ENCODE measurements at places on chromosomes 16 and 17.

DNA sequence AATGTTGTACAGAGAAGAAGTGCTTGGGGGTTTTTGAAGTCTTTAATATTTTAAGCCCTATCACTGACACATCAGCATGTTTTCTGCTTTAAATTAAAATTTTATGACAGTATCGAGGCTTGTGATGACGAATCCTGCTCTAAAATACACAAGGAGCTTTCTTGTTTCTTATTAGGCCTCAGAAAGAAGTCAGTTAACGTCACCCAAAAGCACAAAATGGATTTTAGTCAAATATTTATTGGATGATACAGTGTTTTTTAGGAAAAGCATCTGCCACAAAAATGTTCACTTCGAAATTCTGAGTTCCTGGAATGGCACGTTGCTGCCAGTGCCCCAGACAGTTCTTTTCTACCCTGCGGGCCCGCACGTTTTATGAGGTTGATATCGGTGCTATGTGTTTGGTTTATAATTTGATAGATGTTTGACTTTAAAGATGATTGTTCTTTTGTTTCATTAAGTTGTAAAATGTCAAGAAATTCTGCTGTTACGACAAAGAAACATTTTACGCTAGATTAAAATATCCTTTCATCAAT lies 57.8 kb downstream of the HLF start:
- DNase-seq: no peak

DNA sequence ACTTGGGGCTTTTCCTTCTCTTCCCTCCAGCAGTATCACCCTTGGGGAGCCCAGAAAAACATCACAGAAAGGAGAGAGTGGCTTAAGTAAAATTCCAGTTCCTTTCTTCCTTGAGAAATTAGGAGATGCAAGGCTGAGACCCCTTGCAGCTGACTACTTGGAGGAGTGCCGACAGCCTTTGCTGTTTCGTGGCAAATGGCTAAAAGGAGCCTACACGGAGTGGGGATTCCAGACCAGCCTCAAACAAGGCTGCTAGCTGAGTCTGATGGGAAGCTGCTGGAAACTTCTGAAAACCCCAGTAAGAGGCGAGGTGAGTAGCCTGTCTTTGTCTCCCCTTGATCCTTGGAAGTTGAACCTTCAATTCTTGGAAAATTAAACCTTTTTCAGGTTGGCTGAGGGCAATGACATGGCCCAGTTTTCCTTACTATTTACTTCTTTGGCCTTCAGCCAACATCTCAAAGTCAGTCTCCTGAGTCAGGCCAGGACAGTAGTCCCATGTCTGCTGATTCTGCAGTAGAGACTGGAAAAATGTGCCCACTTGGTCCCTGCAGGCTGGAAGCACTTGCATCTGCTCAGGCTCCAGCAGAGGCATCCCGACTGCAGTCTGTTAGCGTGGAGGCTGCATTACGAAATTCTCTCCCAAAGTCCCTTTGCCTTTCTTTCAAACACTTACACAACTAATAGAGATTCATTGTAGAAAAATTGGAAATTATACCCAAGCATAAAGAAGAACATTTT lies 23.4 kb downstream of the SMIM36 start:
- no peak for DNase-seq

- no peak for DNase-seq
Observed at GRCh38 chr16:57643147-57643874, 14.9 kb downstream of the ADGRG1 start.

DNA sequence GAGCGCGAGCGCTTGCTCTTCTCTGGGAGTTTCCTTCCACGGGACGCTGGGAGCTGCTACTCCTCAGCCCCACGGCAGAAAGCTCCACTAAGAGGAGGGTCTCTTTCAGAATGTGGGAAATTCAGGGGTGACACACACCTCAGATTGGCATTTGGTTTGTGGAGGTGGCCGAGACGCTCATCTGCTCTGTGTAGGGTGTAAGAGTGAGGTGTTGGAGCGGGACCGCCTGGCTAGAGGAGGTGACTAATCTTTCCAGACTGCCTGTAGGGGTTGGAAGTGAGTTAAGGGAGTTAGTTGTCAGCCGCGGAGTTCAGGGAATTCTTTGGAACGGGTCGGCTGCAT lies 735 bp downstream of the PSMD11 start:
- DNase-seq: peak; percentile 43

- no peak for DNase-seq
Observed at GRCh38 chr17:63675607-63676546, 24.0 kb downstream of the LIMD2 start.

DNA sequence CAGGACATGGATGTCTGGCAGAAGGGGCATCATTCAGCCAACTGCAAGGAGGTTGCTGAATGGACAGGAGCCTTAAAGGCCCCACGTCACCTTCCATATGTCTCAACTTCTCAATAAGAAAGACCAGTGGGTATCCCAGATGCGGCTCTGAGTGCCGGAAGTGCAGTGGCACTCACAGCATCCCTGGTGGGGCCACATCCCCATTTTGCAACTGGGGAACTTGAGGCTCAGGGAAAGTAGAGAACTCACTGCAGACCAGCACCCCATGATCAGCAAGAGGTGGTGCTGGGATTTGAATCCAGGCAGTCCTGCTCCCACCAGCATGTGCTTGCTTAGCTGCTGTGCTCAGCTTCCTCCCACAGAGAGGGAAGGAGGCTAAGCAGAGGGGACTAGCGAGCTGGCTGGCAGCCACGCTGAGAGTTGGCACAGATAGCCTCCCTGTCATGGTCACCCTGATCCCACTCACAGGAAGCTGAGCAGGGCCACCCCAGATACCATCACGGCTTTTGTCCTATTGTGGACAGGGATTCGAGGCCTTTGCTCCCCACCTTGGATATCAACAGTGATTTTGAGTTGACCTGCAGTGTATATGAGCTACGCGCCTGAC lies 294.2 kb upstream of the FOXF1 start:
- DNase-seq: no peak

DNA sequence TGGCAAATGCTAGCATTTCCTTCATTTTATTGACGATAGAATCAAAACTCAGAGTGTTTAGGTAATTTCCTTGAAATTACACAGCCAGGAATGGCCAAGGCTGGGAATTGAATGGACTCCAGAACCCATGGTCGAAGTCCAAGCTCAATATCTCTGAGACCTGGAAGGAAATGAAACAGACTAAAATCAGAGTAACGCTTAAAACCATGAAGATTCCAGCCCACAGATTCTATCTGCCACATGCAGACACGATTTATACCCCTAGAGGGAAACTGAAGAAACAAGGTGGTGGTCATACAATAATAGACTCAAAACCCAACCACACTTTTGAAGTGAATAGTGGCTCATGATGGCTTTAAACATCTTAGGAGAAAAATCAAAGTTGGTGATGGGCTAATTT lies 95.6 kb downstream of the PRKCA start:
- peak; percentile 15 for DNase-seq

All from activated CD4-positive, alpha-beta T cell treated with anti-CD3 and anti-CD28 coated beads, Interleukin-10, Interleukin-2, amounts not matched to agents 100 ng/mL and 50 ng/mL, durations not matched to agents 16 hours and 8 hours (primary cell).